CD8-positive, alpha-beta memory T cell (primary cell): ENCODE measurements at places on chromosomes 1 and 21. TPM values are rescaled to one million over a fixed set of nuclear protein-coding genes. Genes with fewer than 3 reads are reported as not detected.

Gene ANGPTL7
- not detected for total RNA-seq

DNA sequence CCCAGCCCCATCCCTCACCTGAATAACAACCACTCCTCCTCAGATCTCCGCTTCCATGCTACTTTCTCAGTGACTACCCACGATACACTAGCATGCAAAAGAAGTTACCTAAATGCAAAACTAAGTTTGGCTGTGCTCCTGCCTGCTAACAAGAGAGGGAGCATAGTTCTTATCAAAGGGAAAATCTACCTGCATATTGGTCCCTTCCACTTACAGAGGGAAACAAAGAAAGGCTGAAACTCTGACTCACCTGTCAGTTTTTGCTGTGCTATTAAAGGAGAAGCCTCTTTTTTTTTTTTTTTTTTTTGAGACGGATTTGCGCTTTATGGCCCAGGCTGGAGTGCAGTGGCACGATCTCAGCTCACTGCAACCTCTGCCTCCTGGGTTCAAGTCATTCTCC, 43.8 kb upstream of the RAVER2 start:
- DNase-seq, result no peak

Gene WNT3A
- not detected for total RNA-seq

DNA sequence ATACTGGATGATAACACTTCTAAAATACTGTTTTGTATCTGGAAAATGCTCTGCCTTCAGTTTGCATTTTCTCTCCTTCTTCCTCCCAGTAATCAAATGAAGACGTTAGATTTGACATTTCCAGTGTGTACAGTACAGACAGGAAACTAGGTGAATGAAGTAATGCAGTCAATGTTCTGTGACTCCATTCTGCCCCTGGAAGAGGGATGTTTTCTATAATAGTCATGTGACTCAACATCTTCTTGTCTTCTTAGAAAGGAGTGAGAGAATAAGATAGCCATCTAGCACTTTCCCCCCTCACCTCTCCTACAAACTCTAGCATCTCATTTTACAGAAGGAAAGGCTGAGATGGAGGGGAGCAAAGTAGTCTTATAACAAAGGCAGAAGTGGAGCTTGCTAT, 77.6 kb downstream of the DDR2 start:
- DNase-seq, result no peak

DNA sequence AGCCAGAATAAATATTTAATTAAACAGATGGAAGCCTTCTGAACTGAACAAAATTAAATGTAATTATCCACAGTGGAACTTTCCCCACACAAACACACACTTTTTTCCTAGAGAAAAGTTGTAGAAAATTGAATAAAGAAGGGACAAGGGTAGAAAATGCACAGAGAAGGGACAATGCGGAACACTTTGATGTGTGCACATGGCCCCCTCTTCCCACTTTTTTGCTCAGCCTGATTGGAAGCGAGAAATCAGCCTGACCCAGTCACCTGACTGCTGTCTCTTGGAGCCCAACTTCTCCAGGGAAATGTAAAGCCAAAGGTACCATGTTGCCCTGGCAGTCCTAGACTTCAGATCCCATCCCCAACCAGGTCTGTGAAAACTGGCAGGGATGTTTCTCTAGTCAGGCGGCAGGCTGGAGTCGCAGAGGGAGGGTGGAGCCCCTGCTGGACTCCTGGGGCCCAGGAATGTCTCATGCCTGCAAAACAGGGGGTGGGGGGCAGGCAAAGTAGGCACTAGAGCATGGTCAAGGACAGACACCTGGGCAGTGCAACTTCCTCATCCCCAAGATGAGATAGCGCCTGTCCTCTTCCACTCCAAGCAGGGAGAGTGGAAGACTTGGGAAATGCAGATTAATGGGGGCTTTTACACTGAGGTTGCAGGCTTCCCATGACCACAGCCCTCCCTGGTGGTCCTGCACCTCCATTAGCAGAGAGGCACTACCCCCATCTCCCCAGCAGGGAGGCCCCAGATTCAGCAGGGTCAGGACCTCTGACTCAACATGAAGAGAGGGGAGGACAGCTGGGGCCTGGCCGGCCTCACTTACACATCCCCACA, 2.8 kb downstream of the CERS2 start:
- no peak for DNase-seq
